ENCODE measurements at places on chromosomes 1 and 21.
A peak's percentile ranks its signal among the peaks of the same experiment; 100 is the strongest.

GRCh38 chr1:31548907-31549808 is 27.2 kb upstream of the TINAGL1 start:
- peak; percentile 77 for DNase-seq

GRCh38 chr1:220680085-220680687 is 10.0 kb upstream of the C1orf115 start:
- peak; percentile 20 for DNase-seq

- DNase-seq = peak; percentile 34
Observed at GRCh38 chr1:183567584-183567983, 22.7 kb downstream of the NCF2 start.

- no peak for DNase-seq
Observed at GRCh38 chr1:62746086-62746808, 37.7 kb upstream of the ATG4C start.

DNA sequence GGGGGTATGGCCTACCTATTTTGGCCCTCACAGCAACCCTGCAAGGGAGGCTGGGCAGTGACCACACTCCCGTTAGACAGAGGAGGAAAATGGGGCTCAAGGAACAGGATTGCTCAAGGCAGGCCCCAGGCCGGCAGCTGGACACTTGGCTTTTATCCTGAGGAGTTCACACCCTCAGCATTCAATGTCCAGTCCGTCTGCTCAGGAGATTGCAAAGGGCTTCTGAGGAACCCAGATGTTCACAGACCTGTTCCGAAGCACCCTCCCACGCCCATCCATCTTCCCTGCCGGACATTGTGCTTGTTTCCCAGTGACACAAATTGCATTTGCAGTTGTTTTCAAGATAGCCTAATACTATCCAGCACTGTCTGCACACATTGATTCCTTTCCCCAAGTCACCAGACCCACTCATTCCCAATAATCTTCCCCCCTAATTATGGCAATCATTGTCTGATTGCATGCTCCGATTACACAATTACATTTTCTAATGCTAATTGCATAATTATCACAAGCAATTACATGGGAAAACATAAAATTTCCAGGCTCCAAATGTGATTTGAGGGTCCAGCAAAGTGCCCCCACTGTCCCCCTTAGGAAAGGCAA is 4.3 kb upstream of the UBL4B start:
- no peak for DNase-seq

DNA sequence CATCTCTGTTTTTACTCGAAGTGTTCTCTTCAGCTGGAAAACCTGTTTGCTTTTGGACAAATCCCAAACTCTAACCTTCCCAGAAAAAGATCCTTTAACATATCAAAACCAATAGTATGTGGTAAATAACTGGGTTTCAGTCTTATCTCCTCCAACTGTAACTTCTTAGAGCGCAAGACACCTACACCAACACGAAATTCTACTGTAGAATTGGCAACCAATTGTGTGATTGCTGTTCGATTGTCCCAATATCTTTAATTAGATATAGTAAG is 5.8 kb upstream of the MPZL1 start:
- DNase-seq = no peak

GRCh38 chr1:16971341-16972188 is 8.9 kb downstream of the MFAP2 start:
- no peak for DNase-seq

- DNase-seq = no peak
Observed at GRCh38 chr1:156214024-156214748, 1.4 kb downstream of the PMF1 start.

GRCh38 chr1:37596182-37596667 is 488 bp upstream of the GNL2 start:
- DNase-seq = no peak

DNA sequence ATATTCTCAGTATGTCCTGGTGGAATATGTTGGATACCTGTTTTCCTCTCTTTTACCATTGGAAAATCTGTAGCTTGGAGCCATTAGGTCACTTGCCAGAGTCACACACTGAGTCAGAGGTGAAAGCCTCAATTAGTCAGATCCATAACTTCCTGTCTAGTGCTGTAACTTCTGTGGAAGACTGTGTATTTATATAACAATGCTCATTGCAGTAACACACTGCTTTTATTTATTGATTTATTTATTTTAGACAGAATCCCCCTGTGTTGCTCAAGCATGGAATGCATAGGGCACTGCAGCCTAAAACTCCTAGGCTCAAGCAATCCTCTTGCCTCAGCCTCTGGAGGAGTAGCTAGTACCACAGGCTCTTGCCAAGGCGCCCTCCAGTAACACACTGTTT is 1.3 kb upstream of the DOCK7 start:
- DNase-seq = no peak

GRCh38 chr1:232009741-232010140 is 383.2 kb downstream of the DISC1 start:
- DNase-seq = no peak

DNA sequence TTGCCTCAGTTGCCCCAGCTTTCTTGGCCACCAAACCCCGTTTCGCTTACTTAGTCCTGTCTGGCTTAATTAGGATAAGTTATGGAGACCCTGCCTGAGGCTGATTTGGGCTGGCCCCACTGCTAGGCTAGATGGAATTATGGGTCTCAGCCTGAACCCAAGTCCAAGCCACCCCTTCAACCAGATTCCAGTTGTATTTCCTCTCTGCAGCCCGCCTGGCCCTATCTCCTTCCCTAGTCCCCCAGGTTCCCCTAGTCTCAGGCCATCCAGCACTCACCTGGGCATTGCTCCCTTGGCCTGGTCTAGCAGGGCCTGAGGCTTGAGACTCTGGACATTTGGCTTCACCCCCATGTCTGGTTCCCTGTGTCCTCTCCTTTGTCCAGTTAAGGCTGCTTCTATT is 111.7 kb upstream of the IPO9 start:
- no peak for DNase-seq

DNA sequence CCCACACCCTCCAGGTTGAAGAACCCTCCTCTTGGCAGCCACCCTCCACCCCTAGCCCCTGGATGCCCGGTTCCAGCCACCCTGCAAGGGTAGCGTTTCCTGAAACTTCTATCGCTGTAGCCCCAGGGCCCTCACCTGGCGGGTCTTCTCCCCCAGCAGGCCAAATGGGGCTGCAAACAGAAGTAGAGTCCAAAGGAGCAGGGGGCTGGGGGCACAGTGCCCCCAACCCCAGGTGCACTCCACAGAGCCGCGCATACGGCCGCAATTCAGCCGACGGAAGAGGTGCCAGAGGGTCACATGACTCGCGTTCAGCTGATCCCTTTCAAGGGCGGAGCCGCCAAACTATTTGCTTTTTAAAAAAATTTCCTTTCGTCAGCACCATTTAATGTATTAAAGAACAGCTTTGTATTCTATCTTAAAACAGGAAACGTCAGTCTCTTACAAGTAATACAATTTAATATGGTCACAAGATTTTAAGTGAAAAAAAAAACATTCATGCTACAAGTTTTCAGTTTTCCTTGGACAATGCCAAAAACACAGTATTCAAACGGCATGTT is at the start of gene GLMP:
Gene GLMP, minus strand, starts transcription at position 289 of the 557 bp plus-strand sequence. Its CDS starts 34 bp downstream, at position 255.
- DNase-seq = no peak

DNA sequence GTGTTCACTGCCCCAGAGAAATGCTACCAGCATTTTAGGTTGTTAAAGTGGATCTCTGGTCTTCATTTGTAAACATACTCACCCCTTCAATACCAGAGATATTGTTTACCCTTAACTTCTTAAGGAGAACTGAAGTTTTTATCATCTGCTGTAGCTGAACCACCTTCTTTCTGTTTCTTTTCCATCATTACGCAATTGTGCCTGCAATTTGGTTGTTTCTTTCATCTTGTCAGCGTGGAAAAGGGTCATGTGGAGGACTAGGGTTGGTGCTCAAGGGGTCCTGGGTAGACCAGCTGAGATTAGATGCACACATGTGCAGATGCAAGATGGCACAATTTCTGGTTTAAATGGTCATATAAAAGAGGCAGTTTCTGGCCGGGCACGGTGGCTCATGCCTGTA is 23.0 kb downstream of the GART start:
- DNase-seq = no peak

Data from CMK (cell line).